Stimulated activated CD4-positive, alpha-beta T cell treated with anti-CD3 and anti-CD28 coated beads, Interleukin-15, amount 100 ng/mL, for 1 hour (primary cell): ENCODE measurements at places on chromosomes 12 and 14.
A peak's percentile ranks its signal among the peaks of the same experiment; 100 is the strongest.

GRCh38 chr12:41014643-41015020, 173.5 kb upstream of the PDZRN4 start:
- DNase-seq, result no peak

DNA sequence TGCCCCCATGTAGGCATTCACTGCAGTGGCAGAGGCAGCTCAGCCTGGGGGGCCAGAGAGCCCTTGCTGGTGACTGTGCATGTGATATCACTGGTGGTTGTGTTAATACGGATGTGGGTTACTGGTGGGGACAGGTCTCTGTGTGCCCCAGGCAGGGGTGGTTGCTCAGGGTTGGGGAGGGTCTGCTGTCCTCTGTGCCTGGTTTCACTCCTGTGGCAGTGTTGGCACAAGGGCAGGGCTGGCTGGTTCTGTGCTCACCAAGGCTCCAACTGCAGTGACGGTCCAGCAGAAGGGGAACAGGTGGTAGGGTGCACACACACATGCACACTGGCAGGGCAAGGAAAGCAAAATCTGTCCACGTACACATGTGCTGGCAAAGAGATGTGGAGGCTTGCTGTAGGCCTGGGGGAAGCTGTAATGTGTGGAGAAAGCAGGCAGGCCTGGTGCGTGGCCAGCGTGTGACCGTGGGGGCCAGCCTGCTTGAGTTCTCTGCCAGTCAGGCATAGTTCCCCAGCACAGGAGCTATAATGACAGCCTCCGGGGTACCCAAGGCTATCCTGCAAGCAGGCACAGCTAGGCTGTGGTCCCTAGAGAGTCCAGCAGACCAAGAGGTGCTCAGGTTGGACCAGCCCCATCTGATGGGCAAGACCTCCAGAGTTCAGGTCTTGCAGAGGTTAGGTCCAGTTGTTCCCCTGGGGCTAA, 254.6 kb downstream of the FBXL14 start:
- DNase-seq, result no peak

- peak; percentile 72 for DNase-seq
These were observed 157.9 kb upstream of the PARP11 start for GRCh38 chr12:4030929-4031702.

- DNase-seq, result no peak
These were observed 76.1 kb upstream of the RFX4 start for GRCh38 chr12:106506691-106507090.

DNA sequence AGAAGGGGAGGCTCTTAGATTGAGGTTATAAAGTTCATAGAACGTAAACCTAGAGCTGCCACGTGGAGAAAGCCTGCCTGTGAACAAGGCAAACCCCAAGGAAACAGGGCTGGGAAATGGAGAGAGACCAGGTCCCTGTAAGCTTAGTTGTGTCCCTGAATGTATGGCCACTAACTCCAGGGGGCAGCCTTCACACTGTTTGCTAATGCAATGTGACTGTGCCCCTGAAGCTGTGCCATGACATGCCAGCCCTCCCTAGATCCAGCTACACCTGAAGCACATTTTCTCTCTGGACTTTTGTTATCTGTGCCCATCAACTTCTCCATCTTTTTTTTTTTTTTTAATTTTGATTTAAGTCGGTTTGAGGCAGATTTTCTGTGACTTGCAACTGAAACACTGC, 60.6 kb upstream of the TMCC3 start:
- no peak for DNase-seq

- no peak for DNase-seq
These were observed 19.0 kb downstream of the A2M start for GRCh38 chr12:9096563-9097176.
